Activated CD4-positive, alpha-beta T cell treated with anti-CD3 and anti-CD28 coated beads for 4 hours (primary cell): ENCODE measurements at places on chromosomes 1 and 21.

DNA sequence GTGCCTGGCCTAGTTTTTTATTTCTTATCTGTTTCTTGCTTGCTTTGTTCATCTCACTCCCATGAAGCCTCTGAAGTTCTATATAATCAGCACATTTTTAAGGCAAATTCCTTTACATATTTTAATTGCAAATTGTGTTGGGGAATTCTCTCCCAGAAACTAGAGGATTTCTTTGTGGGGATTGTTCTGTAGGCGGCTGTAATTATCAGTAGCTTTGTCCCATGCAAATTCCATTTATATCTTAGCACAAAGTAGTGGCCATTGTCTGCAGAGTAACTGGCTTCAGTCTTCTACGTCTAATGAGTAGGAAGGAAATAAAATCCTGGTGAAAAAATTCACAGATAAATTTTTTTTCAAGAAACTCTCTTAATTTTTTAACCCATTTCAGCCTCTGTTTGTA is 35.7 kb downstream of the CLEC20A start:
- DNase-seq: no peak

DNA sequence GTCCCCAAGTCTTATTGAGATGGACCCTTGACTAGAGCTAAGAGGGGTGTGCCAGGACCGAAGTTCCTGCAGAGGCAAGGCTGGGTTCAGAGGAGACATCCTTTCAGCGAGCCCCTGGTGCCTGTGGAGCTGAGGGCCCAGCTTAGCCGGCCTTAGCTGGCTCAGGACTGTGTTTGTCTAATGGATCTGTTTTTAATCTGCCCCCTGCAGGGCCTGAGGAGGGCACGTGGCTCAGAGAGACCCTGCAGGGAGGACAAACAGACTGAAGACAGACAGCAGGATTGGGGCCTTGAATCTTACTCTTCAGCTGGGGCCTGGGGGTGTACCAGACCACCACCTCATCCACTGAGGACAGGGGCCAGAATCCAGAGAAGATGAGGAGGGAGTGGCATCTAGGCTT is 1.6 kb downstream of the CRABP2 start:
- no peak for DNase-seq

DNA sequence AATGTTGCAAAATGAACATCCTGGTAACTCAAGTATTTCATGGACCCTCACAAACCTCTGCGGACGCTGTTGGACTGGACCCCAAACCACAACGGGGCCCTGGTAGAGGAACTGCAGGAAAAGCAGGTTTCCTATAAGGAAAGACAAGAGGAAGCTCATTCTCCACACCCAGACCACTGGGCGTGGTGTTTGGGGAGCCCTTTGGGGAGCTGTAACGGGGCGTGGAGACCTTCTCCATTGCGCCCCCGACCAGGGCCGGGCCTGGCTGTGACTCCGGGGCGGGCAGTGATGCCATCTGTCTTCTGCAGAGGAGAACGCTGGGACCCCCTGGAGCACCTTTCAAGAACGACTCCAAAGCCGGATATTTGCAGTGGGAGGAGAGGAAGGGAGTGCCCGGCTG is 30.0 kb upstream of the AGPAT3 start:
- no peak for DNase-seq

GRCh38 chr1:114021665-114022099 is 42.4 kb downstream of the OLFML3 start:
- DNase-seq: no peak

- no peak for DNase-seq
Measured at GRCh38 chr1:37725851-37726613, 33.7 kb downstream of the CDCA8 start.
